ENCODE measurements at places on chromosomes 5 and 9.

- DNase-seq: no peak
Observed at GRCh38 chr9:121640076-121640475, 11.4 kb upstream of the DAB2IP start.

DNA sequence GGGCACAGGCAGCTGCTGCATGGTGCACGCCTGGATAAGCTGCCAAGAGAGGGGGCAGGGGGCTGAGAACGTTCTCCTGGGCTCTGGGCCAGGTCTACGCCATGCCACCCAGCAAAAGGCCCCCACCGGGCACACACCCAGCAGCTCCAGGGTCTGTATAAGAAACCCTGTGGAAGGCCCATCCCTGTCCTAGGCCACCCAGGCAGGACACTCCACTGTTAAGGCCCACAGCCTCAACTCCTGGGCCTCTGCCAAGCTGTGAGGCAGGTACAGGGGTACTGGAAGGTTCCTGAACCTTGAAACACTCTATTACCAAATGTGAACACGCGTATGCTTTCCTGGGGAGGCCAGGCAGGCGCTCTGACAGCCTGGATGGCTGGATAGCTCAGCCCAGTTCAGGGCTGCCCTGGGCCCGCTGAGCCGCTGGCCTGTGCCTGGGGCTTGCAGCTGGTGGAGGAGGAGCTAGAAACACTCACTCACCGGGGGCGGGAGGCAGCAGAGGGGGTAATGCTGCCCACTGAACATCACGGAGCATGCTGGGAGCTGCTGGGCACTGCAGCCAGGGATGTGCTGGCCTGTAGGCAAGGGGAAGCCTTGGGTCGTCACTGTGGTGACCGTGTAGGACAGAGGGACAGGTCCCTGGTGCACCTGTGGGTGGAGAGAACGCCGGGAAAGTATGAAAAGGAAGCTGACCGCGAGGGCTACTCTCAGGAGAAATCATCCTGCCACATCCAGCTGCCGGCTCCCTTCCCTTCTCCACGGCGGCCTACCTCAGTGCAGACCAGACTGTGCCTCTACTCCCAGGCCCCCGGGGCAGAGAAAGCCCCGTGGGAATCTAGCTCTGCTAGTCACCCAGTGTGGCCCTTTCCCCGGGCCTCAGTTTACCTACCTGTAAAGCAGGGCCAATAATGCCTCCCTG lies 6.0 kb downstream of the RNF44 start:
- DNase-seq: no peak

DNA sequence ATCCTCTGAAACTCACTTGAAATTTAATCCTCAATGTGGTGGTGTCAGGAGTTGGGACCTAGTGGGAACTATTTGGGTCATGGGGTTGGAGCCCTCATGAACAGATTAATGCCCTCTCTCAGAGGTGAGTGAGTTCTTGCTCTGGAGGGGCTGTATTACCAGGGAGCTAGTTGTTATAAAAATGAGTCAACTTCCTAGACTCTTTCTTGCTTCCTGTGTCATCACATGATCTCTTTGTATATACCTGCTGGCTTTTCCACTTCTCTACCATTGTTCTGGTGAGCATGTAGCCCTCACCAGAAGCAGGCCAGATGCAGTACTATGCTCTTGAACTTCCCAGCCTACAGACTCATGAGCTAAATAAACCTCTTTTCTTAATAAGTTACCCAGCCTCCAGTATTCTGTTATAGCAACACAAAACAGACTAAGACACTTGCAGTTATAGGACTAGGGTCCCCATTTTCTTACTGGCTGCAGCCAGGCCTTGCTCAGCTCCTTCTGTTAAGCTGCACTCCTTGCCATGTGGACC lies 127.5 kb downstream of the SUSD1 start:
- DNase-seq: no peak

- no peak for DNase-seq
Observed at GRCh38 chr5:126506079-126506478, 82.9 kb downstream of the GRAMD2B start.

GRCh38 chr9:107368696-107369095 lies 85.6 kb downstream of the RAD23B start:
- DNase-seq: no peak

DNA sequence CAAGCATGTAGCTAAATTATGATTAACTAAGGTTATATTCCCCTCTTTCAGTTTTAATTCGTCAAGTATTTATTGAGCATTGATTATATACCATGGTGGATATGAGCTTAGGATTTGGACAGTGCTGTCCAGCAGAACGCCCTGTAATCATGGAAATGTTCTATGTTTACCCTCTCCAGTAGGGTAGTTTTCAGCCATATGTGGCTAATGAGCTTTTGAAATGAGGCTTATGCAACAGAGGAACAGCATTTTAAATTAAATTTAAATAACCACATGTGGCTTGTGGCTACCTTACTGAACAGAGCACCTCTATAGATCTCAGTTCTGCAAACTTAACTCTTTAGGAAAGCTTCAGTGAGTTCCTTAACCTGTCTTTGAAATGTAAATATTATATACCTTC lies 59.1 kb downstream of the JMY start:
- DNase-seq: no peak

DNA sequence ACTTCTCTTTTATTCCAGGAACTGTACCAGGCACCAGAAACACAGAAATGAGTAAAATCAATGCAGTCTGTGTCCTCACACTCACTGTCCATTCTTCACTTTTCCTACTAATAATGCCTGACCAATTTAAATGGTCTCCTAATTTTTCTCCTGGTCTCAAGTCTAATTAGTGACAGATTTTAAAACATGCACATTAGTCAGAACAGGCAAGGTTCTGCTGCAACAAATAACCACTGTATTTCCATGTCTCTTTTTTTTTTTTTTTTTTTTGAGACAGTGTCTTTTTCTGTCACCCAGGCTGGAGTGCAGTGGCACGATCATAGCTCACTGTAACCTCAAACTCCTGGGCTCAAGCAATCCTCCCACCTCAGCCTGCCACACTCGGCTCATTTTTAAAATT lies 99.6 kb downstream of the CEMIP2 start:
- DNase-seq: no peak

DNA sequence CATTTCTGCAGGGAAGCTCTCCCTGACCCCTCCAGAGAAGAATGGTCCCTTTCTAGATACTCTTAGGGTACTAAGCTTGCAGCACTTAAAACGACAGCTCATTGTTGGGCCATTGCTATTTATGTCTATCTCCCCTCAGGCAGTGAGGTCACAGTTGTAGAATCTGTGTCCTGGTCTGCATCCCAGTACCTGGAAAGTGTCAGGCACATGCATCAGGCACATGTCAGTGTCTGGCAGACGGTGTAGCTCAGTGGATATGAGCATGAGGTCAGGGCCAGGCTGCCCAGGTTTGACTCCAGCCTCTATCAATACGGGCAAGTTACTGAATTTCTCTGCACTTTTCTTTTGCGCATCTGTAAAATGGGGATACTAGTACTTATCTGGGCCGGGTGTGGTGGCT lies 22.2 kb upstream of the EEIG1 start:
- DNase-seq: no peak

GRCh38 chr9:69549310-69550202 lies 122.6 kb downstream of the APBA1 start:
- no peak for DNase-seq

GRCh38 chr5:111602817-111603445 lies 90.6 kb upstream of the STARD4 start:
- no peak for DNase-seq

DNA sequence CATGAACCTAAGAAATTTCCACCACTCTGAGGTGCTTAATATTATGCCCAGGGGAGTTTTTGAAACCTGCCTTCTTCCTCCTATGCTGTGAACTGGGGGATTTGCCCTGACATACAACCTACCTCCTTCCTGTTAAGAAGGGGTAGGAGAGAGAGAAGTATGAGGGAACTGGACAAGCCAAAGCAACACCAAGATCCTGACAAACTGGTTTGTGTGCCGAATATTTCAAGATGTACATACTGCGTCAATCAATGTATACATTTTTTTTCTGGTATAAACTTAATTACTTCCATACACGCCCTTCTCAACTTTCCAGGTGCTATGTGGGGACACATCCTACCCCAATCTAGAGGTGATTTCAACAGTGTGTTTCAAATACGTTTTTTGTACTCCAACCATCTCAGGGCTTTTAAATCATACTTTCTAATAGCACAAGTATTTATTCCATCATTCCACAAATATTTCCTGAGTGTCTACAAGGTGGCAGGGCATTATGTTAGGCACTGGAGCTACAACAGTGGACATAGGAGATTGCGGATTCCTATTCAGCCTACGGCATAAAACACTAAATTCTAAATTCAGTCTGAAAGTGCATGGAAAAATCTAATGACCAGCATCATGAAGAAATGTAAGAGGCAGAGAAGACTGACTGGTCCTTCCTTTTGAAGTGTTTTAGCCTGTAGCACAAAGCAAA lies 70.1 kb upstream of the IFNK start:
- DNase-seq: no peak

GRCh38 chr9:131464354-131465000 lies 38.2 kb upstream of the POMT1 start:
- no peak for DNase-seq

DNA sequence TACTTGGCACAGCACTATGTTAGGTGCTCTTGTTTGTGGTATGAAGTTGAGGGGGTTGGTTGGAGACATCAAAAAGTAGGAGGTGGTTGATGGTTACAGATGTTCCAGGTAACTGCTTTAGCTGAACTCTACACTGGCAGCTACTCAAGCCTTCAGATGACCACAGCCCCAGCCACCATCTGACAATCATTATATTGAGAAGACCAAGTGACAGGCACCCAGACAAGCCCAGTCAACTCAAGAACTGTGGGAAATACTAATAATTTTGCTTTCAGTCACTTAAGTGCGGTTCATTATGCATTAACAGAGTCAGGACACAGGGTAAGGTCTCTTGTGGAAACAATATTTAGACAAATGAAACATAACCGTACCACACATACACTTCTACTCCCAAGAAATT lies 38.9 kb upstream of the SLIT3 start:
- no peak for DNase-seq

DNA sequence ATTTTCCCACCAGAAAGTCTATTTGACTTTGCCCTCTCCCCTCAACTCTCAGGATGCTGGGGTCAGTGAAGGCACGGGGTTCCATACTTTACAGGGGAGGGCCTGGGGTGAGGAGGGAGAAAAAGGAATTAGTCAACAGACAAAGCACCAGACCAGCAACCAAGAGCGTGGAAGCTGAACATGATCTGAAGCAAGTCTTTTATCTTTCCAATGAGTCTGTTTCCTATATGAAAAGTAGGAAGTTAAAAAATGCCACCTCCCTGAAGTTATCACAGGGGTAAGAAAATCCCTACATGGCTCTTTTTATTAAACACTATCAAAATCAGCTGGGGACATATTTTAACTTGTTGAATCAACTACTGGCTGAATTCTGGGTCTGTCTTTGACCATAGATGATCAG lies 337.0 kb downstream of the TRPM3 start:
- no peak for DNase-seq

Data from keratinocyte (primary cell).